ENCODE measurements at places on chromosomes 12 and 14. TPM values are rescaled to one million over a fixed set of nuclear protein-coding genes. Genes with fewer than 3 reads are reported as not detected.
A peak's percentile ranks its signal among the peaks of the same experiment; 100 is the strongest.

DNA sequence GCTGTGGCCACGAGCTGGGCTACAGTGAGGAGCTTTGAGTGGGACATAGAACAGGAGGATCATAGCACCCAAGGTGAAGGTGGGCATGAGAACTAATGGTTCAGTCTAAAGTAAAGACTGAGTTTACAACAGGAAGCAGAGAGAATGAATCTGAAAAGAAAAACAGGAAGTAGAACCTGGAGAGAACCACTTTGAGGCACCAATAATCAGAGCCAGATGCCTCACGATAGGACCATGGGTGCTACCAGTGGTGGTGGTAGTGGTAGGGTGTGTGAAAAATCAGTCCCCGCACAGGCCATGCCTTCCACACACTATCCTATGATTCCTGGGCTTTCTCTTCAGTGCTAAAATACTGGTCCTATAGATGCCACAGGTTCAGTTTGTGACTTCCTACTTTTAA lies 293.6 kb downstream of the AKAP6 start:
- DNase-seq, result no peak

- peak; percentile 42 for DNase-seq
Observed at GRCh38 chr12:30985814-30986452, 59.4 kb downstream of the TSPAN11 start.

GRCh38 chr14:23719225-23719985 lies 83.2 kb downstream of the DHRS2 start:
- no peak for DNase-seq

DNA sequence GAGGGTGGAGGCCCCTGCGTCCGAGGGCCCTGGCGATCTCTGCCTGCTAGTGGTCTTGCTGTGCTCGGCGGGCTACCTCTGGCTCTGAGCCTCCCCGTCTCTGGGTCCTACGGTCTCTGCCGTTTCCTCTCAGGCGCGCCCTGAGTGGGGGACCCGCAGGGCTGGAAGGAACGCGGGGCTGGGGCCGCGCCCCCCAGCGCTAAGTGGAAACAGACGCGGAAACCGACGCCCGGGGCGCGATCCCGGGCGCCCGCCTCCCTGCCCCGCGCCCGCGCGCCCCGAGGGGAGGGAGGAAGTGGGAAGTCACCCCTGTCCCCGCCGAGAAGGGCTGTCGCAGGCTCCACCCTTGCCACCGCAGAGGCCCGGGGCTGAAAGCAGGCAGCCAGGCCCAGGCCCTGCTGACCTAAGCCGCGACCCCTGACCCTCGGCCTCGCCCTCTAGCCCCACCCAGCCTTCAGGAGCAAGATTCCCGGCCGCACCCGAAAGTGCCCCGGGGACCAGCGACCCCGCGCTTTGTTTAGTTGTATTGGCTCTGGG lies 831 bp downstream of the CRIP1 start:
- DNase-seq, result peak; percentile 85

DNA sequence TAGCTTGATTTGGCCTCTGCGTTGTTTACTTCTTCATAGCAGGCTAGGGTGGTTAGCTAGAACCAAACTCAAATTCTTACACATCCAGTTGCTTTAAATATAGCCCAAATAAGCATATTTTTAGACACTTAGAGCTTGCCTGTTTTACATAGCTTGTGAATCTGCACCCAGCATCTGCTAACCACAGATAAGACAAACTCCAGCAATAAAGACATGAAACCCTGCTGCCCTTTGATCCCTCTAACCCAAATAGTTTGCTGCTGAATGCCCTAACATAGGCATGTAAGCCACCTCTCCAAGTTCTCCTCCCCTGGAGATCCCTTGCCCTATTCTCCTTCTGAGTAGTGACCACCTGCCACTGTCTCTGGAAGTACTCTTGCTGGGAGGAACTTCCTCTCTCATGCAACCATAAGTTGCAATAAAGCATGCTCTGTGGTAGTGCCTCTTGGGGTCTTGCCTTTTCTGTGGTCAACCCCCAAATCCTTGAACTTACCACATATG lies 185.6 kb downstream of the TMEM117 start:
- no peak for DNase-seq

- no peak for DNase-seq
Observed at GRCh38 chr12:40378691-40379090, 153.9 kb downstream of the LRRK2 start.

GRCh38 chr12:6294156-6295093 lies 16.1 kb upstream of the PLEKHG6 start:
- DNase-seq, result no peak

- DNase-seq, result no peak
Observed at GRCh38 chr14:89231426-89232113, 185.5 kb downstream of the FOXN3 start.

GRCh38 chr12:124772289-124773170 lies 91.1 kb downstream of the SCARB1 start:
- no peak for DNase-seq

GRCh38 chr12:115710104-115710564 lies 567.4 kb downstream of the MED13L start:
- DNase-seq, result no peak

DNA sequence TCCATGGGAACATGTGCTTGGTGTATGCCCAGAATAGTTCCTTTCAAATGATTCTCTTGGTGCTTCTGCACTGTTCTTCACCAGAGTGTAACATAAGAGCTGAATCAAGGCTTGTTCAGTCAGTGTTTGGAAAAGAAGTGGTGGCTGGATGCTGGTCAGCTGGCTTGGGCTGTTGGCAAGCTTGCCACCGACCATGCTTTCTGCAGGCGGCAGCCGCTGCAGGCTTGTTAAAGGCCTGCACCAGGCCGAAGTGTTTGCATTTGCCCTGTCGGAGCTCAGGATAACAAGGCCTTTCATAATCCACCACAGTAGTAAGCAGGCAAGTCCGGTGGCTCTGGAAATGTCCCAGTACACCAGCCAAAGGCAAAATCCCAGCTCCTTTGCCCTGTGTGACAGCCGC lies 26.9 kb downstream of the DAAM1 start:
- DNase-seq, result no peak

- DNase-seq, result no peak
Observed at GRCh38 chr14:84937449-84937848, 592.5 kb upstream of the FLRT2 start.

GRCh38 chr14:64993266-64993930 lies 6.7 kb downstream of the FNTB start:
- DNase-seq, result no peak

The TMTC2 gene
- 4.5 TPM for total RNA-seq

The COX8C gene
- not detected for total RNA-seq

The P2RX2 gene
- total RNA-seq, result not detected

The AICDA gene
- total RNA-seq, result not detected

The POTEG gene
- total RNA-seq, result not detected

The FIGNL2 gene
- 0.40 TPM for total RNA-seq

The CPM gene
- 6.1 TPM for total RNA-seq

The TSHR gene
- not detected for total RNA-seq
